ENCODE measurements at places on chromosomes 4 and X.

GRCh38 chr4:84901740-84902281 is 64.7 kb downstream of the WDFY3 start:
- no peak for DNase-seq

DNA sequence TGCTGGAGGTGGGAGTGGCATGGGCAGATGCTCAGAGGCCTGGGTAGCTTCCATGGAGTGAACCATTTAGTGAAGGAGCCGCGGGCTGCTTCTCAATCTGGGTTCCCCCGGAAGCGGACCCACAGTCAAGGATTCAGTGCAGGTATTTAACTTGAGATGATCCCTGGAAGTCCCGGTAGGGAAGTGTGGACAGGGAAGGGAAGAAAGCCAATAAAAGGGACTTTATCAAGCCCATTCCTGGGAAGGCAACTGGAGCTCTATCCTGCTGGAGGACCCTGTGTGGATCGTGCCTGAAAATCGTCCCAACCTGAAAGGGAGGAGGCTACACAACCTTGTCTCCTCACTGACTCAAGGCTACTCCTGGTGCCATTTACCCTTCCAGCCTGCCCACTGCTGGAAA is 76.9 kb downstream of the DHX15 start:
- DNase-seq: no peak

DNA sequence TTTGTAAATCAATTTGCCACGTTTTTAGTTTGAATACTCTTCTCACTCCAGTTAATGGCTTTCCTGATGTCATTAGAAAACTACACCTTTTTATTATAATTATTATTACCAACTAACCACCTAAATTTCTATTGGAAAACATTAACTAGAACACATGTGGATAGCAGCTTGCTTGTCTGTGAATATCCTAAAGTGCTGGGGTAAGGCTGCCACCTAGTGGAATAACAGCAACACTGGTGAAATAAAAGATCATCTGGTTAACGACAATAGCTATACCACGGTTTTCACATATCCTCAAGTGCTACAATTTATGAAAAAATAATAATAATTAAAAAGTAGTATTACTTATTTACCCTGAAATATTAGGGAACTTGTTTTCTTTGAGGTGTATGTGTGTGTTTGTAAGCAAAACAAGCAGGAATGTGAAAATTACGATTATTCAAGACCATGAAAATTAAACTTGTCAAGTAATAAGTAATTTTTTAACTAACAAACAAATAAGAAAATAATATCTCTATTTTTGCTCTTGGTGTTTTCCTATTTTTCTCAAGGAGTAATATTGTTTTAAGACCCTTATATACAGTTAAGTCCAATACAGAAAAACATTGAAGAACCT is 130.1 kb upstream of the TECRL start:
- DNase-seq: peak; percentile 44

- DNase-seq: no peak
These were observed 205.0 kb upstream of the HAND2 start for GRCh38 chr4:173735049-173735448.

DNA sequence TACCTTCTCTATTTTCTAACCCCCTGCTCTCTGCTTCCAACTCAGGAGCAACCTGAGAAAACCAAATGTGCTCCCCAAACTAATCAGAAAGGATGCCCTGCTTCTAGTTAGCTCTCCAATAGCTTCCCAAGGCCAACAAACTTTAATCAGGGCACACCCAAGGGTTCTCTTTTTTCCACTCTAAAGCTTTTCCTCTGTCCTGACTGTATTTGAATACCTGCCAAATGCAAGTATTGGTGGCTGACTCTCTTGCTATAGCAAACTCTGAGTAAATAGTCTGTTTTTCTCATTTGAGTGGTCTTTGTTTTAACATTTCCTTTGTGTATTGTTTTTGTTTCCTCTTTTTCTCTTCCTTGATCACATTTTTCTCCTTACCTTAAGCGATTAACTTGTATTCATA is 52.5 kb downstream of the GBA3 start:
- DNase-seq: no peak

GRCh38 chrX:21586001-21586400 is 72.1 kb downstream of the KLHL34 start:
- DNase-seq: no peak

DNA sequence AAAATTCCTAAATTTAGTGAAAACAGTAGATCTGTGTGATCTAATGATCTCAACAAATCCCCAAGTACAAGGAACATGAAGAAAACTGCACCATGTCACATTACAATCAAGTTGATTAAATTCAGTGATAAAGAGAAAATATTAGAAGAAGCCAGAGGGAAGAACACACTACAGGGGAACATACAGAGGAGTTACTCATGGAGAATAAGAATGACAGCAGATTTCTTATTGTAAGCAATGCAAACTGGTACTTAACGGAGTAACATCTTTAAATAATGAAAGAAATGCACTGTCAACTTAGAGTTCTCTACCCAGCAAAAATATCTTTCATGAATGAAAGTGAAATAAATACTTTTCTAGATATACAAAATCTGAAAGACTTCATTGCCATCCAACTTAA is 21.1 kb downstream of the TLL1 start:
- no peak for DNase-seq

- no peak for DNase-seq
These were observed 66.3 kb downstream of the DCUN1D4 start for GRCh38 chr4:51909236-51909703.

GRCh38 chr4:98527534-98528269 is 130.7 kb downstream of the TSPAN5 start:
- DNase-seq: no peak

GRCh38 chr4:2891294-2891693 is 47.6 kb downstream of the ADD1 start:
- no peak for DNase-seq

All from left hindlimb (tissue), 1 donor.